Left ventricle myocardium inferior (tissue), 1 donor: ENCODE measurements at places on chromosomes 2 and 18. TPM values are rescaled to one million over a fixed set of nuclear protein-coding genes. Genes with fewer than 3 reads are reported as not detected.

DNA sequence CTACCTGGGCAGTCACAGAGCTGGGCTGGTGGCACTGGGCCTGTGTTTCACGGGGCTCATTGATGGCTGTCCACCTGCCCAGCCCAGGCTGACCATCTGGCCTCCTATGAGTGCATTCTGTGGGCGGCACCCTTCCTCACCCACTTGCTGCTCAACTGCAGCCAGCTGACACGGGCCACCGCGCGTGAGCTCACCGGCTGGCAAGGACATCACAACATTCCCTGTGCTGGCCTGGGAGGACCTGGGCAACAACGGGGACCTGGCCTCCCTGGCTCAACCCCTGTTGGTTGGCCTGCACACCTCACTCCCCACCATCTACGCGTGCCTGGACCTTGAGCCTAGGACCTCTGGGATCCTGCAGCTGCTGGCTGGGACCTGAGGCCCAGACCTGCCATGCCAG is 98.2 kb upstream of the DTNA start:
- peaks cover 53% of the 10 kb centered on the region for H3K4me1 ChIP-seq
- peak; percentile 23 for DNase-seq
- no peaks in the 10 kb centered on the region for H3K36me3 ChIP-seq
- H3K27ac ChIP-seq: no peak overlapping the region
- no peak overlapping the region for H3K4me3 ChIP-seq

CCDC85A gene
- total RNA-seq: 4.4 TPM

- DNase-seq: no peak
- peaks cover 78% of the 10 kb centered on the region for H3K27me3 ChIP-seq
- no peak overlapping the region for H3K27ac ChIP-seq
- no peaks in the 10 kb centered on the region for H3K36me3 ChIP-seq
- H3K4me3 ChIP-seq: no peak overlapping the region
Measured at GRCh38 chr2:70656421-70657010, 102.9 kb upstream of the TGFA start.

SERPINB2 gene
- not detected for total RNA-seq

GRCh38 chr2:18855027-18855426 is 265.7 kb upstream of the NT5C1B start:
- no peaks in the 10 kb centered on the region for H3K36me3 ChIP-seq
- no peak for DNase-seq
- no peaks in the 10 kb centered on the region for H3K4me1 ChIP-seq

DNA sequence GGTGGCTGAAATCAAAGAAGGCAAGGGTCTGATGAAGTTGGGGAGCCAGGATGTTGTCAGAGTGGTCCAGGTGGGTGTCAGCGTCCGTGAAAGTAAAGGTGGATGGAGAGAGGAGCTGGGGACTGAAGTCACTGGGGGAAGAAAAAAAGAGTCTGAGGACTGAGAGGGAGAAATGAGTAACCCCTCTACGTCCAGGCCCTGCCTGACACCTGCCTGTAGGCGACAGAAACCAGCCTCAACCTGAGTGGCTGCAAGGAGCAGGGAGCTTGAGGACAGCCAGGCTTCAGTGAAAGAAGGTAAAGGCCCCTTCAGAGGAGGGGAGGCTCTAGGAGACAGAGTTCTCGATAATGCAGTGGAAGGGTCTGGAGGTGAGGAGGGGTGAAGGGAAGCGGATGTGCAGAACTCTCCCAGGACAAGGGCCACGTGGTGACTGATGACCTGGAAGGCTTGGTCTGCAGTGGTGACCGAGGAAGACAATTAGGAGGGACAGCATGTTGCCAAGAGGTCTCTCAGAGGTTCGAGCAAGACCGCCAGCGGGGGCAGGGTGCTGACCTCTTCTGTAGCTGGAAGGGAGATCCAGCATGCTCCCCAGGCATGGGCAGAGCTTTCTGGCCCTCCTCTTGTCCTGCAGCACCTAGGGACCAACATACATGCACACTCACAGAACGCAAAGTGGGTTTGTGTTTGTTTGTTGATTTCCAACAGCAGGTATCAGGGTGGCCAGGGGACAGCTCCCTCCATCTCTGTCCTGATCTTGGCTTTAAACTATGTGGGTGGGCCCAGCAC is 86.6 kb upstream of the TMEM247 start:
- no peaks in the 10 kb centered on the region for H3K36me3 ChIP-seq
- no peak for DNase-seq
- H3K4me1 ChIP-seq: no peaks in the 10 kb centered on the region
- H3K27me3 ChIP-seq: no peaks in the 10 kb centered on the region
- H3K4me3 ChIP-seq: no peak overlapping the region
- H3K27ac ChIP-seq: no peak overlapping the region

DNA sequence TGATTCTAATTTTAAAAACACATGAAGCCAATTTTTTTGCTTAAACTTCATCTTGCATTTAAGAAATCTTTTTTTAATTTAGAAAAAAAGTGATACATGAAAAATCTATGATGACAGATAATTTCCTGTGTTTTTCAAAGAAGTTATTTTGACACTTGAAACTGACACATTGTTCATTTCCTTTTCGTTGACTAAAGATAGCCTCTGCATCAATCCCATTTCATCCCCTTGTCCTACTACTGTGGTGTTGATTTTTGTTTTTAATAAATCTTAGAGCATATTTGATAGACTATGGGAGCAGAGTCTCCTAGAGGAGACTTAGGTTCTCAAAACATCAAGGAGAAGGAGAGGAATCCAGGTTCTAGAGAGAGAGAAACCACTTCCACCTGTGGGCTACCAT is 70.9 kb downstream of the ACVR1C start:
- no peaks in the 10 kb centered on the region for H3K27me3 ChIP-seq
- no peaks in the 10 kb centered on the region for H3K36me3 ChIP-seq
- H3K27ac ChIP-seq: no peak overlapping the region
- H3K4me3 ChIP-seq: no peak overlapping the region
- no peak for DNase-seq

GPR45 gene
- not detected for total RNA-seq

DNA sequence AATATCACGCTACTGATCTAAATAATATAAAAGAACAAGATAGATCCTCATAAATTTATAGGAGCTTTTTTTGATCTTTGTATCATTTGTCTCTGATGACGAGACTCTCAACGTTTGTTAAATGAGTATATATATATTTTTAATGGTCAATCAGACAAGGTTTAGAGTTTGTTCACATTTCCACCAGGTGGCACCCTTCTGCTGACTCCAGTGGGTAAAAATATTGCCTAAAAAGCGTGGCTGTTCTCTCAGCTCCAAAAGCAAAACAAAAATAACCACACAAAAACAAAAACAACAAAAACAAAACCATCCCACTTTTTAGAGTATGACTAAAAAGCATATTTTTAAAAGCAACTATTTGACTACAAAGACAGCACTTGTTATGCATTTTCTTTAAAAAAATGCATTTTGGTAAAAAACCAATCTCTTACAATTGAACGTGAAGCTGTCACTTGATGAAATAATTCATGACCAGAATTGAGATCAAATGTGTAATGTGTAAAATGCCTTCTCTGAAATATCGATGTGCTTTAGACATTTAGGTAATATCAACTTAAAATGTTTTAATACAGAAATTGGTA is 723.2 kb downstream of the DPP10 start:
- H3K27ac ChIP-seq: no peak overlapping the region
- peaks cover 9% of the 10 kb centered on the region for H3K4me1 ChIP-seq
- no peak for DNase-seq
- peaks cover 47% of the 10 kb centered on the region for H3K27me3 ChIP-seq

DNA sequence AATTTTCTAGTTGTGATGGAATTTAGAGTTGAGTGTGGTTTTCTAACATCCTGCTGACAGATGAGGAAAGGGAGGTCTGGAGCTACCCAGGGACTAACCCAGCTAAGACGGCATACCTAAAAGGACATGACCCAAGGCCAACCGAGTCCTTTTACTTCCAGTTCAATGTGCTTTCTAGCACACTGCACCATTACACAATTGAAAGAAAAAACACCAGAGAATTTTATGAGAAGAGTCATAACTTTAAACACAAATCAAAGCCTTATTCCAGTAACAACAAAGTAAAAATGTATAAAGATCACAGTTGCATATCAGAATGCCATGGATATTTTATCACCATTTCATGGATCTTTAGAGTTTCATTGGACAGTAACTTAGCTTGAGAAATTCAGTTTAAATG is 480.3 kb downstream of the MEIS1 start:
- no peaks in the 10 kb centered on the region for H3K36me3 ChIP-seq
- DNase-seq: no peak
- no peak overlapping the region for H3K27ac ChIP-seq
- H3K4me3 ChIP-seq: no peak overlapping the region
- H3K27me3 ChIP-seq: peaks cover 19% of the 10 kb centered on the region

DNA sequence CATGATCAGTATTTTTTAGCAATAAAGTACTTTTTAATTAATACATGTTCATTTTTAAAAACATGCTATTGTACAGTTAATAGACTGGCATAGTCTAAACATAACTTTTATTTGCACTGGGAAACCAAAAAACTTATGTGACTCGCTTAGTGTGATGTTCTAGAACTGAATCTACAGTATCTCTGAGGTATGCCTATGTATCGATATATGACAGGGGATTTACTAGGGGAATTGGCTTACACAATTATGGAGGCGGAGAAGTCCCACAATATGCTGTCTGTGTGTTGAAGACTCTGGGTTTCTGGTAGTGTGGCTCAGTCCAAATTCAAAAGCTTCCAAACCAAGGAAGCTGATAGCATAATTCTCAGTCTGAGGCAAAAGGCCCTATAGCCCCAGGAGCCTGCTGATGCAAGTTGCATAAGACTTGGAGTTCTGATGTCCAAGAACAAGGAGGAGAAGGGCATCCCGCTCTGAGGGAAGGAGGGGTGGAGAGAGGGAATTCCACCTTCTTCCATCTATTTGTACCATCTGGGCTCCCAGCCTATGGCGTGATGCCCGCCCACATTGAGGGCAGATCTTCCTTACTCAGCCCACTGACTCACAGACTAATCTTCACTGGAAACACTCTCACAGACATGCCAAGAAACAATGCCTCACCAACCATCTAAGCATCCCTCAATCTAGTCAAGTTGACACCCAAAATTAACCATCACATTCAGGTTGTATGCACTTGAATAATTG is 27.5 kb downstream of the ZNF638 start:
- DNase-seq: no peak
- H3K27ac ChIP-seq: no peak overlapping the region
- H3K36me3 ChIP-seq: peaks cover 72% of the 10 kb centered on the region
- no peak overlapping the region for H3K4me3 ChIP-seq
- H3K4me1 ChIP-seq: peaks cover 30% of the 10 kb centered on the region
- H3K27me3 ChIP-seq: no peaks in the 10 kb centered on the region

DNA sequence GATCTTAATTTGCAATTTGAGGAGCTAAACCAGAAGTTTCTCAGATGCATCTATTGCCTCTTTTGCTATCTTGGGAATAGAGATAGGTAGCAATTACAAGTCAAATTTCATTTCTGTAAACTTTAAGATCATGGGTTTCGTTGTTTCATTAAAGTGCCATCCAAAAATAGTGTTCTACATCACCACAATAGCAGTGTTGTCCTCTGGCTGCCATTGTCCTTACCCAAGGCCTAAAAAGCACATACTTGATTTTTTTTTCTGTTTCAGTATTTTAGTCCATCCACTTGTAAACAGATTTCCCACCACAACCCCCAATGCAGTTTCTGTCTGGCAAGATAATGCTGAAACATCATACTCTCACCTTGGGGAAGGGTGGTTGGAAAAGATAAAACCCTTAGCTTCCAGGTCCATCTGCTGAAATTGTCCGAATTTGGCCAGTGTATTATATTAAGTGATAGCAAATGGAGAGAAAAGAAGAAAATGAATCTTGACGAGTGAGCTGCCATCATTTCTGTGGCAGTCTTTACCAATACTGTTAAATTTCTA is 136.2 kb downstream of the LCLAT1 start:
- no peak overlapping the region for H3K4me3 ChIP-seq
- H3K27ac ChIP-seq: peak overlapping the region; percentile 69
- peaks cover 58% of the 10 kb centered on the region for H3K4me1 ChIP-seq
- DNase-seq: no peak
- no peaks in the 10 kb centered on the region for H3K36me3 ChIP-seq

TBR1 gene
- not detected for total RNA-seq

- no peak for DNase-seq
- H3K27ac ChIP-seq: peak overlapping the region; percentile 45
- H3K36me3 ChIP-seq: no peaks in the 10 kb centered on the region
- peaks cover 37% of the 10 kb centered on the region for H3K4me1 ChIP-seq
- H3K27me3 ChIP-seq: no peaks in the 10 kb centered on the region
Measured at GRCh38 chr2:33129263-33130053, 182.7 kb downstream of the LTBP1 start.

CACNB4 gene
- 0.25 TPM for total RNA-seq
